ENCODE measurements at places on chromosomes 13 and 19. TPM values are rescaled to one million over a fixed set of nuclear protein-coding genes. Genes with fewer than 3 reads are reported as not detected.

DNA sequence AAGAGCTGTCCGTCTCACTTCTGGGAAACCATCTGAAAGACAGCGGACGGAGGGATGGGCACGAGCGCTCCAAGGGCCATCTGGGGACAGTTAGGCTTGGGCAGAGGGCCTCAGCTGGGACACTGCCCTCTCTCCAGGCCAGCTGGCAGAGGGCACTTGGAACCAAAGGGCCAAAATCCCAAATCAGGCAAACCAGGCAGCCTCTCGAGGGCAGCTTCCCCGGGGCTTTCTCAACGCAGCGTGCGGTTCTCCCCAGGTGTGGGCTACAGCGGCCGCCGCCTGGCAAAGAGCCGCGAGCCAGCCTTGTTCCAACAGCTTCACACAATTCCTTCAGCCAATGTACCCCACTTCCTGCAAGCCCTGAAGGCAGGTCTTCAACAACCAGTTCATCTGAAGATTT is 5.0 kb downstream of the MLLT1 start:
- no peak for DNase-seq

Gene ZIC5
- not detected for total RNA-seq

Gene GAPDHS
- total RNA-seq: not detected

DNA sequence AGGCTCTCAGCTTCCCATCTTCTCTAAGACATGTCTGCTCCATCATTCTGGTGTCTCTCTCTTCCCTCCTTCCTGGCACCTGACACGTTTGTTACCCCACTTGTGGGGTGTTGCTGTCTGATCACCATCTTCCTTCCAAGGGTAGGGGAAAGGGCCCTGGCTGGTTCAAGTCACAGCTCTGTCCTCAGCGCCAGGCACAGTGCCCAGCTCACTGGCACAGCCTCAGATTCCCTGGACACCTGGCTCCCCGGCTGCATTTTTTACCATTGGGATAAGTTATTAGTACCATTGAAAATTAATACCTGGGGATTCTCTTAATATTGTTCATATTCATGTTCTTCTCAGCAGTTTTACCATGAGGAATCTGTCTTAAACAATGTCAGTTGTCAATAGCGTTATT is 50.8 kb upstream of the LDLR start:
- no peak for DNase-seq

Gene CEACAM5
- total RNA-seq: not detected

DNA sequence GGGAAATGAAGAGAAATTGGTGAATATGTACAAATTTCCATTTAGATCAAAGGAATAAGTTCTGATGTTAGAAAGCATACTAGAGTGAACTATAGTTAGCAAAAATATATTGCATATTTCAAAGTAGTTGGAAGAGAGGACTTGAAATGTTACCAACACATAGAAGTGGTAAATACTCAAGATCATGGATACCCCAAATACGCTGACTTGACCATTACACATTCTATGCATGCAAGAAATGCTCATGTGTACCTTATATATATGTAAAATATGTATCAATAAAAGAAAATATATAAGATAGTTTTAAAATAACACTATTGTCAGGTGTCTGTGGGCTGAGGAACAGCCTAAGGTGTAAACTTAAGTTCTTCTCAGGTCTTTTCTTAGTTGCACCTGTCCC is 14.6 kb upstream of the ZNF491 start:
- DNase-seq: no peak

Measured in body of pancreas (tissue), 4 donors.